Activated CD4-positive, alpha-beta T cell treated with anti-CD3 and anti-CD28 coated beads, Interleukin-2, amount 10 ng/mL, durations not matched to agents 24 days and 14 days (primary cell): ENCODE measurements at places on chromosomes 13 and 19. TPM values are rescaled to one million over a fixed set of nuclear protein-coding genes. Genes with fewer than 3 reads are reported as not detected.

Gene SF3A2
- 159 and 171 TPM in 2 replicates for total RNA-seq

Gene LRG1
- total RNA-seq = 0.24 and 0.40 TPM in 2 replicates

GRCh38 chr13:77374786-77375185, 47.9 kb upstream of the MYCBP2 start:
- DNase-seq = no peak

- no peak for DNase-seq
Measured at GRCh38 chr19:51461723-51462161, 3.5 kb upstream of the SIGLEC8 start.

Gene C13orf42
- not detected in 2 replicates for total RNA-seq

DNA sequence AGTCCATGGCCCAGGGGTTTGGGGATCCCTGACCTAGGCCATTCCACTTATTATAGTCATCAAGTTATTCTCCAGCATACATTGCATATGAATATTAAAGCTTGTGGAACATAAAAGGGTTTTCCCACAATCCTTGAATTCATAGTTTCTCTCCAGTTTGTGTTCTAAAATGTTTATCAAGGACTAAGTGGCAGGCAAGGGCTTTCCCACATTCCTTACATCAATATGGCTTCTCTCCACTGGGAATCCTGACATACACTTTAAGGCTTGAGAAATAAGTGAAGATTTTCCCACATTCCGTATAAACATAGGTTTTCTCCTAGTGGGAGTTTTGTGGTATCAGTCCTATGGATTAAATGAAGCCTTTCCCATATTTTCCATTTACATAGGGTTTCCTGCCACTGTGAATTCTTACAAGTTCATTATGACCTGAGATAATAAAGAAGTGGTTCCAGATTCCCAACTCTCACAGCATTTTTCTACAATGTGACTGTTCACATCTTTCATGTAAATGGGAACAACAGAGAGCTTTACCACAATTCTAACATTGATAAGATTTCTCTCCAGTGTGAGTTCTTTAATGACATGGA, 14.5 kb downstream of the ZNF426 start:
- DNase-seq = no peak

Gene ZNF426
- 9.7 and 10.9 TPM in 2 replicates for total RNA-seq

Gene CGB2
- not detected in 2 replicates for total RNA-seq

Gene AMH
- 4.0 and 5.1 TPM in 2 replicates for total RNA-seq

- DNase-seq = no peak
Measured at GRCh38 chr13:110600261-110600819, 15.0 kb upstream of the NAXD start.

DNA sequence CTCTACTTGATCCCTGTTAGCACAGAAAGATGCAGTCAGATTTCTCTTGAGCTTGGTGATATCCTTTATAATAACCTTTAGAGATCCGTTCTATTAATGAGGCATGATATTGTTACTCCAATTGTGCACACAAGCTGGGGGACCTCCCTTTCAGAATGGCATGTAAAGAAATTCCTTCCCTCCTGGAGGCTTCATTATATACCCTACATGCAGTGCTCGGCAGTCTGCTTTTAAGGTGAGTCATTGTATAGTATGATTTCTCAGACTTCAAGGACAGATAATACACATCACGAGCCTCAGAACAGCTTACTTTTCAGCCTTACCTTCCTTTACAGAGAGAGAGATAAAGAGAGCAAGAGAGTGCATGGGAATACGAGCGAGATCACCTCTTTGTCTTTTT, 261.3 kb downstream of the ATP8A2 start:
- DNase-seq = no peak

Gene ONECUT3
- total RNA-seq = not detected in 2 replicates

Gene VSTM1
- not detected in 2 replicates for total RNA-seq

GRCh38 chr13:33188093-33188882, 97.3 kb downstream of the STARD13 start:
- peak; percentile 59 for DNase-seq
